Smooth muscle cell of bladder (primary cell): ENCODE measurements at places on chromosomes 5 and 9. TPM values are rescaled to one million over a fixed set of nuclear protein-coding genes. Genes with fewer than 3 reads are reported as not detected.

The UBAP2 gene
- total RNA-seq: 14.8 and 19.7 TPM in 2 replicates

The MYOT gene
- not detected in 2 replicates for total RNA-seq

The CEL gene
- 0.14 and 0.18 TPM in 2 replicates for total RNA-seq

The IL13 gene
- total RNA-seq: not detected in 2 replicates

The PKD2L2 gene
- total RNA-seq: 0.18 TPM in 1 of 2 replicates, not detected in the other

The PCDHGA2 gene
- 2.7 and 2.8 TPM in 2 replicates for total RNA-seq

The ENTREP1 gene
- total RNA-seq: not detected in 2 replicates

The BTNL8 gene
- total RNA-seq: not detected in 2 replicates

The DBH gene
- total RNA-seq: not detected in 2 replicates

The PDE6A gene
- total RNA-seq: under 0.01 TPM in 1 of 2 replicates, not detected in the other

The DIPK1B gene
- total RNA-seq: 1.00 and 1.0 TPM in 2 replicates

The BASP1 gene
- total RNA-seq: 241 and 276 TPM in 2 replicates

The SVEP1 gene
- total RNA-seq: 134 and 151 TPM in 2 replicates

The TRIM36 gene
- 0.14 and 0.37 TPM in 2 replicates for total RNA-seq

The LCN2 gene
- total RNA-seq: not detected in 2 replicates

The PCDHB14 gene
- total RNA-seq: 0.46 and 0.85 TPM in 2 replicates

The MAMDC2 gene
- 1.1 and 3.0 TPM in 2 replicates for total RNA-seq

The ENHO gene
- total RNA-seq: not detected in 2 replicates

The SLC25A2 gene
- 0.14 and 0.18 TPM in 2 replicates for total RNA-seq

The NR4A3 gene
- total RNA-seq: 0.55 and 1.00 TPM in 2 replicates

The CCNI2 gene
- not detected in 2 replicates for total RNA-seq

The SERINC5 gene
- total RNA-seq: 16.0 and 16.6 TPM in 2 replicates

The ZBTB26 gene
- total RNA-seq: 2.4 and 3.6 TPM in 2 replicates
